Stimulated activated naive CD8-positive, alpha-beta T cell treated with anti-CD3 and anti-CD28 coated beads, Interleukin-15, Interleukin-2, amounts not matched to agents 100 U/mL and 50 U/mL, for 24 hours (primary cell): ENCODE measurements at places on chromosomes 2 and 18.

DNA sequence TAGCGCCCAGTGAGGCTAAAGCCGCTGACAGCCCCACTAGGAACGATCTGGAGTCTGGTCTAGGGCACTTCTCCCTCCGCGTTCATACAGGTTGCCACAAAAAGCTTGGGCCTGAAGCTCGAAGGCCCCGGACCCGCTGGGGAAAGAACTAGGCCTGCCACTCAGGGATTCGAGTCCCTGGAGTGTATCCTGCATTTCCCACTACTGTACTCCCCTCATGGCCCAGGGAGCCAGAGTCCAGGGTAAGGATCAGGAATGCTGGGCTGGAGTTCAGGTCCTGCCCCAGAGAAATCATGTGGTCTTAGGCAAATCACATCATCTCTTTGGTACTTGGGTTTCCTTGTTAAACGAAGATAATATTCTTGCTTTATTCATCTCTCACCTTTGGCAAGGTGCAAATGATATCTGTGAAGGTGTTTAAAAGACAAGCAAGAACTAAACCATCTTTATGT lies 1.4 kb upstream of the ZFP36L2 start:
- DNase-seq: no peak

- DNase-seq: no peak
These were observed 37.1 kb downstream of the NEMP2 start for GRCh38 chr2:190497428-190497827.

GRCh38 chr2:174667250-174667860 lies 69.8 kb upstream of the WIPF1 start:
- DNase-seq: no peak

GRCh38 chr2:122034777-122035176 lies 279.3 kb downstream of the TSN start:
- DNase-seq: no peak

- DNase-seq: no peak
These were observed 122.9 kb upstream of the SALL3 start for GRCh38 chr18:78856569-78857313.

- no peak for DNase-seq
These were observed 336.9 kb upstream of the PIK3C3 start for GRCh38 chr18:41618147-41618546.

- DNase-seq: no peak
These were observed 43.9 kb upstream of the STPG4 start for GRCh38 chr2:47198985-47199451.

GRCh38 chr2:15971831-15972522 lies 31.6 kb downstream of the MYCN start:
- DNase-seq: no peak

DNA sequence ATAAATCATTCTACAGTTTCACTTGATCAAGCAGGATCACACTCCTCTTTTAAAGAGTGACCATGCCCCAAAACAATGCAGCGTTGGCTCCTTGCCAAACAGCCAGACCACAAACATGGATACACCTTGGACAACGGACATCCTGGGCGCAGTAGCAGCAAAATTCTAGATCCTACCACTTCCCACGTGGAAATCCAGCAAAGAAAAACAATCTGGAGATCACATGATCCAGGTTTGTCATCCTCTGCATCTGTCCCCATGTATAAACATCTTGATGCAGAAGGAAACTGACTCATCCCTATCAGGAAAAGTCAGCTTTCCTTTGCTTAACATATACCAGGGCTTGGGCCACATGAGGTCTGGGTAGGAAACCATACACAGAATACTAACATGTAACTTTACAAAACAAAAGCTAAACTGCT lies 53.1 kb downstream of the ZNF521 start:
- no peak for DNase-seq

DNA sequence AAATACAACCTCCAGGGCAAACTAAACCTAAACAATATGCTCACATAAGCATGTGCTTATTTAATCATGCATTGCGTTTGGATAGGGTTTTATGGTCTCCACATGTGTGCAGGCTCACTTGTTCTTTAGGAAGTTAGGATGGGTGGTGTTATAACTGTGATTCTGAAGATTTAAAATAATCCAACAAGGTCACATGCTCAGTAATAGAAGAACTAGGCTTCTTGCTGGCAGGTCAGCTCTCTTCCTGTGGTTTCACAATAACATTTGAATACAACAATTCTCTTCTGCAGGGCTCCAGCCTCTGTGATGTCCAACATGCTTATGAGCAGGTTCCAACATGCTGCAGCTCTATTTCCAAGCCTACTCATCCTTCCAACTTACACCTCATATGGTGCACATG lies 84.0 kb downstream of the MYL12B start:
- no peak for DNase-seq

DNA sequence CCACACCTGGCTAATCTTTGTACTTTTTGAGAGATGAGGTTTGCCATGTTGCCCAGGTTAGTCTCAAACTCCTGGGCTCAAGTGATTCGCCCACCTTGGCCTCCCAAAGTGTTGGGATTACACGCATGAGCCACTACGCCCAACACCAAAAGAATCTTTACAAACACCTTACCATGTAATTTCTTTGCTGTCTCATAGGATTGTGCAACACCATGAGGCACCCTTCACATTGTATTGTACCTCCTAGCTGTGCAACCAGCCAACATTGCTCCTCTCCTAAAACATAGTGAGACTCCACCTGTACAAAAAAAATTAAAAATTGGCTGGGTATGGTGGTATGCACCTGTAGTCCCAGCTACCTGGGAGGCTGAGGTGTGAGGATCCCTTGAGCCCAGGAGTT lies 3.1 kb upstream of the MFSD6 start:
- no peak for DNase-seq

- DNase-seq: no peak
These were observed 157.8 kb upstream of the TNP1 start for GRCh38 chr2:217017456-217018252.
